GM04504 (cell line): ENCODE measurements at places on chromosomes 3 and 15.

GRCh38 chr3:69787436-69788168, 48.3 kb downstream of the MITF start:
- DNase-seq, result peak; percentile 43

DNA sequence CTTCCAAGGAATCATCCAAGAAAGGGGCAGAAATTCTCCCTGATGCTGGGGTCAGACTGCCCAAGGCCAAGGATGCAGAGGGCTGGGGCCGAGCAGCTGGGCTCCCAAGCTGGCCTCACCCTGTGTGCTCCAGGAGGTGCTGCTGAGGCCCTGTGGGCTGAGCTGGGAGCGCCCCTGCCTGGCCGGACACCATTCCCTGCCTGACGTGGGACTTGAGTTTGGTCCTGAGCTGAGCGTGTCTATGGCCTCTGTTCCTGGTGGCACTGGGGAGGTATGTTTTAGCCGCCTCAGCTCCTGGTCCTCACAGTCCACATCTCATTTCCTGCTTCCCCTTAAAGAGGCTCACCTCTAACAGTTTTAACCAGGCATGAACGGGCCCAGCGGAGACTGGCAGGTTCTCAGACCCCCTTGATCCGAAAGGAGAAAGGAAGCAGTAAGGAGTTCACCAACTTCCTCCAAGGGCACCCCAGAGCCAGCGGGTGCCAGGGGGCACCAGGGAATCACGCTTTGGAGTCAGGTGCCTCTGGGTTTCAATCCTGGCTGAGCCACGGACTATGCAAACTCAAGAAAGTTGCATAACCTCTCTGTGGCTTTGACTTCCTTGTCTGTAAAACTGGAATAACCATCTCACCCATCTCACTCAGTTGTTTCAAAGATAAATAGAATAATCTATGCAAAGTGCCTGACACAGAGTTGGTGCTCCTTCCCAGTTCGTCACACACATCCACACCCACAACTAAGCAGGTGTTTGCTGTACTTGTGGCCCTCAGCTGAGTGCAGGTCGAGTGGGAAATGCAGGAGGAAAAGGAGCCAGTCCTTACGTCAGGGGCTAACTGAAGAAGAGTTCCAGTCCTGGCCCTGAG, 48.6 kb downstream of the SLC12A8 start:
- DNase-seq, result no peak

- no peak for DNase-seq
Observed at GRCh38 chr3:24315356-24315755, 179.3 kb downstream of the THRB start.

- DNase-seq, result no peak
Observed at GRCh38 chr15:63794271-63794670, 39.5 kb downstream of the HERC1 start.

DNA sequence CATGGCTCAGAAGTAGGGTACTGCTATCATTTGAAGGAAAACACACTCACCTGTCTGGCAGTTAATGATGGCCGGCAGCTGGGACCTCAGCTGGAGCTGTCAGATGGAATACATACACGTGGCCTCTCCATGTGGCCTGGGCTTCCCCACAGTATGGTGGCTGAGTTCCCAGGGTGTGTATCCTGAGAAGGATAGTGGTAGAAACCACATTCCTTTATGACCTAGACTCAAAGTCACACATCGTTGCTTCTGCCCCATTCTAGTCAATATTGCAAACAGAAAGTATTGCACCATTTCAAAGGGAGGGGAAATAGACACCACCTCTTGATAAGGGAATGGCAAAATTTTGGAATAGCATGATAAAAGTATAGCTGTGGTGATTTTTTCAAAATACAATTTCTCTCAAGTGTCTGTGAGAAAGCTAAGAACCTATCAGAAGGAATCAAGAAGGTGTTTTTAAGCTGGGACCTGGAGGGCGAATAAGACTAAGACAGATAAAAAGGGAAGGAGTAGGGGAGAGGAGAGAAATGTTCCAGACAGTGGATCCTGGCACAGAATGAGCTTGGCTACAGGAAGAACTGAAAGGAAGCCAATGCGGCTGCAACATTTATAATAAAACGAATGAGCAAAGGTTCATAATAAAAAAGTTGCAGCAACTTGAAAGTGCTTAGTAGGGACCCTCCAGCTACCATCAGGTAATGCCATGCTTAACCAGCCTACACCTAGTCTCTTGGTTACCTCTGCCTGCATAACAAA, 40.1 kb upstream of the GALNT15 start:
- DNase-seq, result no peak

GRCh38 chr3:22288756-22289155, 537.7 kb upstream of the ZNF385D start:
- no peak for DNase-seq

DNA sequence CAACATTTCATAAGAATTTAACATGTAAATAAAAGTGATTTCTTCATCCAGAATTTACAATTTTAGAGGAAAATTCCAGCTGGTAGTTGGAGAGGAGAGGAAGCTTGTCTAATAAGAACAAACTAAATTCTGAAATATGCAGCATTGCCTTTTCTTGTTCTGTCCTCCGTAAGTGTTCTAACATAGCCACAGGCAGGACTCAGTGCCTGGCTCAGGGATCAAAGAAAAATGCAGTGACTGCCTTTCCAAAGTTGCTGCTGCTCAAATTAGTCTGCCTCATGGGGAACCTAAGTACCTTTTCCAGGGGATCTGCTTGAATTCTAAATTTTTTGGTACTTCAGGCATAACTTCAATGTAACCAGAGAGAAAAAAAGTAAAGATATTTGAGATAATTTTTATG, 713.0 kb upstream of the CADM2 start:
- DNase-seq, result no peak

DNA sequence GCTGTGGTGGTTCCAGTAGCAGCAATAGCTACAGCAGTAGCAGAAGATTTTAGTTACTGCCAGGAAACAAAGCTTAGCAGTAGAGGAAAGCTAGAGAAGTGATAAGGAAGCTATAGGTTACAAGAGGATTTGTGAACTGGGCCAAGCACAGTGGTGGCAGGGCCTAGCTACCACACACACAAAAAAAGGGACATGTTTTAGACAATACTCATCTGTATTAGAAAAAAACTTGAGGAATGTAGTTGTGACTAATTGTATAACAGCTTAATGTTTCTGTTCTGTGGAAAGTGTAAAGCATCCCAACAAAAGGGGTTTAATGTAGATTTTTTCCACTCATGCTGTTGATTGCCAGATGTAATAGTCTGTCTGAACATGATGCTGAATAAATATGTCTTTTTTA, 29.9 kb upstream of the PFN2 start:
- DNase-seq, result no peak

DNA sequence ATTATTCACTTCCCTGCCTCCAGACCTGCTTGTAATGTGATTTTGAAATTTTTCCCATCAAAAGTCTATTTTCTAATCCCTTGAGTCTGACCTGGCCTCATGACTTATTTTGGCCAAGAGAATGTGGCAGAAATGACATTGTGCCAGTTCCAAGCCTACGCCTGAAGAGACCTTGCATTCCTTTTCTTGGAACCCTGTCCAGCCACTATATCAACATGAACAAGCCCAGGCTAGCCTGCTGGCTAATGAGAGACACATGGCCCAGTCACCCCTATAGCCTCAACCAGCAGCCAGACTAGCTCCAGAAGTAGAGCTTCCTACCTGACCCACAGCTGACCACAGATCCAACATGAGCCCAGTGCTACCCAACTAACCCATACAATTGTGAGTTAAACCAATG, 121.1 kb upstream of the ACP3 start:
- peak; percentile 11 for DNase-seq

DNA sequence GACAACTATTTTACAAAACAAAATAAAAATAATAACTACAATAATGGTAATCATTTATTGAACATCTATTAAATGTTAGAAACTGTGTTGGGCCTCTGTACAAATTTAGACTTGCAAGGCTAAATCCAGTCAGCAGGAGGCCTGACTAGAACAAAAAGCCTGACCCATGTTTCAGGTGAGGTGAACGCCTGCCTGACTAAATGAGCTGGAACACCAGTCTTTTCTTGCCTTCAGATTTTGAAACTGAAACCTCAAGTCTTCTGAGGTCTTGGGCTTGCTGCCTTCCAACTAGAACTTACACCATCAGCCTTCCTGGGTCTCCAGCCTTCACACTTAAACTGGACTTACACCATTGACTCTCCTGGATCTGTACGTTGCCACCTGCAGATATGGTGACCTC, 706.9 kb downstream of the TBL1XR1 start:
- no peak for DNase-seq

- no peak for DNase-seq
Observed at GRCh38 chr3:51336261-51336660, 48.8 kb upstream of the MANF start.

GRCh38 chr3:15011174-15011573, 53.9 kb downstream of the MRPS25 start:
- DNase-seq, result no peak

DNA sequence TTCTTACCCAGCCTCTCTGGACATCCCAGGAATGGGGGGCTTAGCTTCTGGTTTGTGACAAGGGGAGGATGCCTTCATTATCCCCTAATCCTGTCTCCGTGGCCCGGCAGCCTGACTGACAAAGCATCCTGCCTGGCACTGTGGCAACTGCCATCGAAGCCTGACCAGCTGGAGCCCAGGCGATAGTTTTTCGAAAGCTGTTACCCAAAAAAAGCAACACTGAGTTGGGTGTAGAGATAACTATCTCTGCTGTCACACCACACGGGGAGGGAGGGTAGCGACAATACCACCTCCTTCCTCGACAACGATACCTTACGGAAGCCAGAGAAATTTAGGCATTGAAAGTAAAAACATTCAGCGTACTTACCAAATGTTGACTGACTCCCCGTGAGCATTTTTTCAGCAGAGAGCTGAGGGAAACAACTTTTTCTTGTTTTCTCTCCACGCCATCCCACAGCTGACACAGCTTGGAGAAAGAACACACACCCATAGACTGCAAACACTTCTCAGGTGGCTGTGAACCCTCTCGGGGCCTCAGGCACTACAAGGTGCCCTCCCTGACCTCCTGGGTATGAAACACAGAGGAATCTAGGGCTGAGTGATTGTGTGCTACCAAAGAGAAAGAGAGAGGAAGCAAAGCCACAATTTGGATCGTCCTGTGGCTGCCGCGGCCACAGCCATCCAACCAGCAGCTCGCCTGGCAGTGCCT, 361.9 kb upstream of the ICE2 start:
- DNase-seq, result no peak

- no peak for DNase-seq
Observed at GRCh38 chr15:57589281-57589680, 2.4 kb upstream of the MYZAP start.

- no peak for DNase-seq
Observed at GRCh38 chr15:76418352-76419140, 82.0 kb downstream of the ISL2 start.

GRCh38 chr15:92123962-92124656, 269.6 kb upstream of the ST8SIA2 start:
- DNase-seq, result no peak

DNA sequence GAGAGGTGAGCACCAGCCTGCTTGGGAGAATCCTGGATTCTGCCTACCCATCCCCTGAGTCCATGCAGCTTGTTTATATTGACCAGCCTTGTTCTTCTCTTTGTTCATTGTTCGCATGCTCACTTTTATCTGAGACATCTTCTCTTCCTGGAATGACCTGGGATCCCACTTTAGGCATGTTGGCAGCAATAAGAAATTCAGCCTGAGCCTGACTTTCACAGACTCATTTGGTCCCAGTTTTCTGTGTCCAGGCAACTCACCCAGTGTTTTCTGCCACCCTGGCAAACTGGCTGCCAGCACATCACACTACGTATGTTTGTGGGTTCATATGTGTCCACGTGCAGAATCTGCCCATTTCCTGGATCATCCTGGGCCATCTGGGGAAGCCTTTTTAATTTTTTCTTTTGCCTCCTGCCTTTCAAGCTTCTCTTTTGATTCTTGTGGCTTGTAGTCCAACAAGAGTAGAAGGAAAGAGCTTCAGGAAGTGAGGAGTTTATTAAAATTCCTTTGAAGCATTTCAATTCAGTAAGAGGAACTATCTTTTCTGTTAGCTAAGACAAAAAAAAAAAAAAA, 199.9 kb downstream of the FNDC3B start:
- no peak for DNase-seq

DNA sequence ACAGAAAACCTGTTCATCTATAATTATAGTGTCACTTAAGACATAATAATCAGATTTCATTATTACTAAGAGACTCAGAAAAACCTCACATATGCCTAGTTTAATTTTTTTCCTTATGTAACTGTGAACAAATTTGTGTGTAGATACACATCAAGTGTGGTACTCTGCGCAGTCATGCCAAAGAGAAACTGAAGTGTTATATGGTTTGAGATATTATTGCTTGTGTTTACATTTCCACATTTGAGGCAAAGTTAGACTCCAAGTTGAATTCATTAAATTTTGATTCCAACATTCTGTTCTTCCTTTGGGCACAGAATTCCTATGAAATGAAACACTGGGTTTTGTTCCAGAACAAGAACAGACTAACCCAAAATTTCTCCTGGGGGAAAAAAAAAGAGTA, 2.2 kb downstream of the MBNL1 start:
- DNase-seq, result no peak

- DNase-seq, result no peak
Observed at GRCh38 chr3:46557814-46558183, 8.3 kb downstream of the LRRC2 start.

DNA sequence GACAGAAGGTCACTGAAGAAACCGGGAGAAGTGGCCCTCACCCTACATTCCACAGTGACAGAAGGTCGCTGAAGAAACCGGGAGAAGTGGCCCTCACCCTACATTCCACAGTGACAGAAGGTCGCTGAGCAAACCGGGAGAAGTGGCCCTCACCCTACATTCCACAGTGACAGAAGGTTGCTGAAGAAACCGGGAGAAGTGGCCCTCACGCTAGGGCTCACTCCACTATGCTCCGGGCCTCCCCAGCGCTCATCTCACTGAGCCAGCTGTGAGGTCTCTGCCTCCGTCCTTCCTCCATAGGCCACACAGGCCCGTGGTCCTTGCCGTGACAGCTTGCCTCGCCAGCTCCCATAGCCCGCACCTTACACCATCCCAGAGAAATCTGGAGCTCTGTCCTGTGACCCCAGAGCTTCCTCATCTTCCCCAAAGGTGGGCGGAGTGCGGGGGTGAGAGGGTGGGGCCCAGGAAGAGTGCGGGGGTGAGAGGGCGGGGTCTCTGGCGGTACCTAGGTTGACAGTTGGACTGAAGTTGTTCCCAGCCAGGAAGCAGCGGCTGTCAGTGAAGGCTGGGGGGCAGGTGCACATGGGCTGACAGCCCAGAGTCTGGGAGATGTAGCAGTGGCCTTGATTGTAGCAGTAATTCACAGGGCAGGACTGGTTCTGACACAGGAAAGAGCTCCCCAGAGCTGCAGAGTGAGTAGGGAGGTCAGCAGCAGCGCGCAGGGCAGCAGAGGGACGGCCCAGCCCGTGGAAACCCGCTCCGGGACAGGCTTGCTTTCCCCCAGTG, 32.0 kb downstream of the MUC20 start:
- DNase-seq, result no peak

DNA sequence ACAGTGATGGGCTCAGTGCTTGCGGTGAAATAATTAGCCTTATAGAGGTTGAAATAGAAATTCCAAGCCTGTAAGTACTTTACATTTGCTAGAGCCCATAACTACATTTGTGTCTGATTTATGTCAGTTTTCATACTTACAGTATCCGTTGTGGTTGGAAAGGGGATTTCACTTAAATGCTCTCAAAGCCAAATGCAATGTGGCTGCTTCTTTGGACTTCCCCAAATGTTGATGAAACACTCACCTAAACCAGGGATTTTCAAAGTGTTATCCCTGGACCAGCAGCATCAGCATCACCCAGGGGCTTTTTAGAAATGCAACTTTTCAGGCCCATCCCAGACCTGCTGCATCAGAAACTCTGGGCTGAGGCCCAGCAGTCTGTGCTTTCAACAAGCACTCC, 378.7 kb downstream of the MCTP2 start:
- DNase-seq, result no peak
